Myocyte (in vitro differentiated cells): ENCODE measurements at places on chromosomes 13 and 19.

DNA sequence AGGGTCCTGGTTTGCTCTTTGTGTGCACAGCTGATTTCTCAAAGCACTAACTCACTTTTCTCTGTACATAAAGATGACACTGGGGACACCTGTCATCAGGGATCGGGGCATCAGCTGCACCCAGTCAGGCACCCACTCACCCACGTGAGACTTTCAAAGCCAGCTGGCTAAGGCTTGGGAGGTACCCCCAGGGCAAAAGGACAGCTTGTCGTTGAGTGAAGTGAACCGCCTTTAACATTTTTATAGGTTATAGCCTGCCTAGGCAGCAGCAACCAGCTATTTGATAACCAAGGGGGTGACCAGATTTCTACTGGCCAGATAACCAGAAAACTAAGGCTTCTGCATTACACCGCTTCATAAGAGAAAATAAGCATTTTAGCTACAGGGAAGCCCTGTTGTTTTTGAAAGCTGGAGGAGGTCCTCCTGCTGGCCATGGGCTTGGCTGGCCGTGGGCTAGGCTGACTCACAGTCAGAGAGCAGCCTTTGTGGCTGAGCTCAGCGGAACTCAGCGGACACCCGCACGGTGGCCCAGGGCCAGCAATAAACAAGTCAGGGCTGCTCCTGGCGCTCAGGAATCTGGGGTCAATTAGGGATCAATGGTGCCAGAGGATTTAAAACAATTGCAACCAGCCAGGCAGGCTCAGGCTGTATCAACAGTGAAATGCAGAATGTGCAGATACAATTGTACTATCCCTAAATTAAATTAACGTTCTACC is 57.1 kb downstream of the ALOX5AP start:
- DNase-seq = peak; percentile 93

DNA sequence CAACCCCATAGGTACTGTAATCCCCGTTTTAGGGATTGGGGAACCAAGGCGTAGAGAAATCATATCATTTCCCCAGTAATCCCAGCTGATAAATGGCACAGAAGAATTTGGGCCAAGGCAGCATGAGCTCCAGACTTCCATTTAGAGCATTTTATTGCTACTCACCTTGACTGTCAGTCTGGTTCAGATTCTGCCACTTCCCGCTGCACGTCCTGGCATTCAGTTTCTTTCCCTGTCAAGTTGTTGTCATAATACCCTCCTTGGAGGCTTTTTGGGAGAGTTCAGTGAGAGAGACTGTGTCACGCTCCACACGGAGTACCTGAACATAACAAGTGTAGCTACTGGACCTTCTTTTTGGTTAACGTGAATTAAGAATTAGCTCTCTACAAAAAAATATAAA is 7.5 kb upstream of the C1QTNF9 start:
- DNase-seq = no peak

DNA sequence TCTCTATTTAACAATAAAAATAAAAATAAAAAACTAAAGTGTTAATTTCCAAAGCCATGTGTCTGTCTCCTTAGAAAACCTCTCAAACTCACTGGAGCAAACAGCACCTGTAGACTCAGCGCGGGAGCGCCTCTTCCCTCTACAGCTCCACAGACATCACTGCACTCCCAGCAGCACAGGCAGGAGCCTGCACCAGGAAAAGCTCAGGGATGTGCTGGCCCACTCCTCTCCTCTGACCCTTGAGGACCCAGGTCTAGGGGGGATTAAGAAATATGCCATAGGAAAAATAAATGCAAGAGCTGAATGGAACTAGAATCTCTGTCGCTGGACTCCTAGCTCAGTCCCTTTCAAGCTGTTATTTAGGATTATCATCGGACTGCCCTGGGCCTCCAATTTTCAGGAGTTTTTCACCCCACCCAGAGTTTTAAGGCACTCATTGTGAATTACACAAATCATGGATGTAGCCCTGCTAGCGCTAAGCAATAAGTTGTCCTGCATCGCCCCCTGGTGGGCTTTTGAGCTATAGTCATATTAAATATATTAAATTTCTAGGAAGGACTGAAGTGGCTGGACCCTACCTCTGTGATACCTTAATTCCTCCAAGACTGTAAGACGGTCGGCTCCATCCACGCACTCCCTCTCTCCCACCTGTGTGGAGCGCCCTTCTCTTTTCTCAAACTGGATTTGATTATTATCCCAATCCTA is 333.9 kb downstream of the UQCRFS1 start:
- peak; percentile 82 for DNase-seq

GRCh38 chr19:35977446-35978222 is 17.4 kb upstream of the SDHAF1 start:
- DNase-seq = no peak

DNA sequence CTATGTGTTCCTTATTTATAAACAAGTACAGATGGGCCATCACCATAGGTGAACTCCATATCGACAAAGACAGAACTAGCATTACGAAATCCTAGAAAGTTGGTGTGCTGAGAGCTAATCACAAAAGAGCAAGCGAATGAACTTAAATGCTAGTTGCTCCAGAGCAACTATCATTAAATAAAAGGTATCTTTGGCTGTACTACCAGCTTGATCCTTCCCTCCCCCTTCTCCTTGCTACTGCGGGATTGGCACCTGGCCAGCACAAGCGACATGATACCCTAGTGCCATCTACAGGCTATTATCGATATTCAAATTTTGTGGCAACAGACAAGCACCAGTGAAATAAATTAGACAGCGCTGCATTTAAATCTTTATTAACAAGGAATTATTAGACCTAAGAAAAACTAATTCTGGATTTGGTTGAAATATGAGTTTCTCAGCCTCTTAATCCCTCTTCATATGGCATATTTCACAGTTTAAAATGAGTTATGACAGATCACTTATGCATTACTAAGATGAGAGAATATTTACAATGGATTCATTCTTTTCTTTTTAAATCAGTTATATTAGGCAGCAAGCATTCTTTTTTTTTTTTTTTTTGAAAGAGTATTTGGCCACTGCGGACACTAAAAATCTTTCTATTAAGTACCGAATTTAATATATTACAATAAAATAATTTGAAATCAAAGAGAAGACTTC is 5.8 kb downstream of the PCDH9 start:
- peak; percentile 89 for DNase-seq

DNA sequence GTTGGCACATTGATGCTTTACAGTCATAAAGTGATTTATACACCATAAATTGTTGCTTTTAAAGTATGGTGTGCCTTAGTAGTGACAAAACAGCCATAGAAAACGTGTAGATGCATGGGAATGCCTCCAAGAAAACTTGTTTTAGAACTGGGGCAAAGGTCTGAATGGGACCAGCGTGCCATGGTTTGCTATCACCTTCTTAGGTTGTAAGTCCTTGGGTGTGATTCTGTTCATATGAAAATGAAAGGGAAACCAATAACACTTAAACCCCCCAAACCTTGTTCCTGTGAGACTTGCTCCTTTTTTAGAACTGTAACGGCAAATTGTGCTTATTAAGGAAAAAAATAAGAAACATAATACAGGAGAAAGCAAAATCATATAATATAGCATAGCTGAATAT is 603.3 kb upstream of the SLITRK6 start:
- no peak for DNase-seq

GRCh38 chr13:31035185-31035965 is 102.9 kb downstream of the TEX26 start:
- DNase-seq = no peak

GRCh38 chr13:65926750-65927171 is 1303.4 kb downstream of the PCDH9 start:
- peak; percentile 13 for DNase-seq

DNA sequence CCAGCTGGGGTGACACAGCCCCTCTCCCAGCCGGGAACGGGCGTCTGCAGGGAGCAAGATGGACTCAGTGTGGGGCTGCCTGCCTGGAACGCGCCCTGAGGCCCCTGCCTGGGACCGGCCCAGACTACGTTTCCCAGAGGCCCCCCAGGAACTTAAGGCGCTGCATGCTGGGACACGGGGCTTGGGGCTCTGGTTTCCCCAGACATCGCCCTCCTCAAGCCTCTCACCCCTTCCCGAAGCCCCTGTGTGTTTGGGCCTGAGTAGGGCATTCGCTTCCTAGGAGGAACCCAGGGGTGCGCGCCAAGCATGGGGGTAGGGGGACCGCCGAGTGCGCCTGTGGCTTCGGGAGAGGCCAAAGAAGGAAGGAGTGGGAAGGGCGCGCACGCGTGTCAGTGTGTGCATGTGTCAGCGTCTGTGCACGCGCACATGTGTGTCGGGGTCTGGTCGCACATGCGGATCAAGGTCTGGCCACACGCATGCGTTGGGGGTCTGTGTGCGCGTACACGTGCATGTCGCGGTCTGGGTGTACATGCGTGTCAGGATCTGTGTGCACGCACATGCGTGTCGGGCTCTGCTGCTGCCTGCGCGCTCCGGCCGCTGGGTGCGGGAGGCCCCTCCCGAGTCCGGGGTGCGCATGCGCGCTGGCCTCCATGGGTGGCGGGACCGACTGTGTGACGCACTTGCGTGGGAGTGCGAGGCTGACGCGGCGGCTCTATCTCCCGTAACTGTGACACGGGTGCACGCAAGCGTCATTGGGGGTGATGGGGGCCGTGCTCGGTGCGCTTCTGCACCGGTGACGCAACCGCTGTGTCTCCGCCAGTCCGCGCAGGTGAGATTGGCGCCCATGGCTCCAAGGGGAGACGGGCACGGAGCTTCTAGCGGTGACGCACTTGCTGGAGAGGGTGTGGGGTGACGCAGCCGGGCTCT is 16.2 kb downstream of the ZNF331 start:
- DNase-seq = peak; percentile 81

GRCh38 chr13:111908361-111908760 is 158.6 kb upstream of the SOX1 start:
- no peak for DNase-seq

DNA sequence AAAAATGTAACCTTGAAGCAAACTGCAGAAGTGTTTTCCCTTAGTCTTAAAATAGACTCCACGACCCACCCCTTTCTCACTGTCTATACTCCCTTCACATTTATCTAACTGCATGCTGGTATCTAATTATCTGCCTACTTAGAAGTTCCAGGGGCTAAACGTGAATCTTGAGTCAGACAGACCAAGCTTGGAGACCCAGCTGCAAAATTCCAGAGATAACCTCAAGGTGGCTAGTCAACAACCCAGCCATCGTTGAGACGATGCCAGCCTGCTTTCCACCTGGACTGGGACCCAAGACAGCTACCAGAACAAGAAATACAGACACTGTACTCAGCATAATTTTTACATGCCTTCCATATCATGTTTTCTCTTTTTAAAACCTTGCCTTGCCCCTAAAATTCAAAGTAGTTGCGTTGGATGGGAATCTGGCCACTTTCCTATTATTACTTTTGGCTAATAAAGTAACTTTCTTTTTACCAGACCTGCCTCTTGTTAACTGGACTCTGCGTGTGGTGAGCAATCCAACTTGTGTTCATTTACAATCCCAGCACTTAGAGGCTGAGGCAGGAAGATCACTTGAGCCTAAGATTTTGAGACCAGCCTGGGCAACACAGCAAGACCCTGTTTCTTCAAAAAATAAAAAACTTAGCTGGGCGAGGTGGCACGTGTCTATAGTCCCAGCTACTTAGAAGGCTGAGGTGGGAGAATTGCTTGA is 82.3 kb downstream of the CDADC1 start:
- no peak for DNase-seq

GRCh38 chr19:42634409-42635232 is 39.9 kb upstream of the CEACAM8 start:
- DNase-seq = peak; percentile 40

DNA sequence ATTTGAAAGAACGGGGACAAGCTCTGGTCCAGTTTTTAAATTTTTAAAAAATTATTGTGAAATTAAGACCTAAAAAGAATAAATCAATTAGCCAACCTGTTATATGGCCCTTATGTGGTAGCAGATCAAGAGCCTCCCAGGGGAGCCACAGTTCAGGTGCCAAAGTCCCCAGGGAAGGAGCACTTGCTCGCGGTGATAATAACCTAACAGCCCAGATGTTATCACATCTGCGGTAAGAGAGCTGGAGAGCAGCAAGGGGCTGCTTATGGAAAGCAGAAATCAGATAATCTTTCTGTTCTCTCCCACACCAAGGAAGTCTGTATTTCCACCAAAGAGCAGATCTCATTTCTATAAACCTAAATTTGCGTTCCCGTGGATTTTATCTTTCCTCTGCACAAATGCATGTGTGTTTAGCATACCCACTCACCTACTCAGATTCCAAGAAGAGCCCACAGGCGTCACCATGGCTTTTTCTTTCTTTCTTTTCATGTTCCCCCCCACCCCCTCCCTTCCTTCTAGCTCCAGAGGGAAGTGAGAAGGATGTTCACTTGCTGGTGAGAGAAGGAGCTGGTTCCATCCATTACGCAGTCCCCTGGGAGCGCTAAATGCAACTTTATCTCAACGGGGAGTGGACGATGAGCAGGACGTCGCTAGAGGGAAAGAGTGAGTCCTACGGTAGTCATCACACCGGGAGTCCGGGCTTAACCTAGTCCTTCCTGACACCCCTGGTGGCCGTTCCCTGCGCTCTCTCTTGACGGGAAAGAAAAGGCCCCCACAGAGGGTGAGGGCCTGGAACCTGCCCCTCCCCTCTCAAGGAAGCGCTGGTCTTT is 1.6 kb upstream of the POU4F1 start:
- no peak for DNase-seq

DNA sequence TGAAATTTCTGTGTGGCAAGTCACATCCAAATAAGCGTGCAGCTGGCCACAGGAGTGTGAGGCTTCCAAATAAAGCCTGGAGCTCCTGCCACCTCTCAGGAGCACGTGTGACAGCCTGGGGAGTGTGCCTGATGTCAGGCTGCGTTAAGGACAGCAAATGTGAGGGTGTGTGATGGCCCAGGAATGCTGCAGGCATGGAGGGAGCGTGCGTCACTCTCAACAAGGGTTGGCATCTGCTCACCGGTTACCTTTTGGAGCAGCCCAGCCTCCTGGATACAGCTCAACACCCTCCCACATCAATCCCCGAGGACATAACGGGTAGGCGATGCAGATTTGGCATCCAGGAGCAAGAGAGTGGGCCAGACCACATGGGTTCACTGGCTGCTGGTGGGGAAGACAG is 19.0 kb downstream of the NUMBL start:
- peak; percentile 56 for DNase-seq

- no peak for DNase-seq
Measured at GRCh38 chr13:90281709-90282108, 1065.8 kb upstream of the MIR17HG start.

DNA sequence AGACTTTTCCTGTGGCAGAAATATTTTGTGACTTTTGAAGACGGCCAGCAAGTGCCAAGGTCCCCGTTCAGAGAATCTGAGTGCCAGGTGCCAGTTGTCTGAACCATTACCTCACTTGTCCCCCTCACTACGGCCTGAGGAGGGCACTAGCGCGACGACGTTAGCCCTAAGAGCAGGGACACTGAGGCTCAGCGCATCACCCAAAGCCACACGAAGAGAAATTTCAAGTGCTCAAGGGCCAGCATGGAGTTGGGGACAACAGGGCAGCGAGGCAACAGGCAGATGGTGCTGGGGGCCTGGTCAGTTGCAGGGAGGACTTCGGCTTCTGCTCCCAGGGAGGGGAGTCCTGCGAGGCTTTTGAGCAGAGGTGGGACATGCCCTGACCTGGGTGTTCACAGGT is 9.5 kb upstream of the TYK2 start:
- no peak for DNase-seq
